ENCODE measurements at places on chromosomes 16 and 17.

DNA sequence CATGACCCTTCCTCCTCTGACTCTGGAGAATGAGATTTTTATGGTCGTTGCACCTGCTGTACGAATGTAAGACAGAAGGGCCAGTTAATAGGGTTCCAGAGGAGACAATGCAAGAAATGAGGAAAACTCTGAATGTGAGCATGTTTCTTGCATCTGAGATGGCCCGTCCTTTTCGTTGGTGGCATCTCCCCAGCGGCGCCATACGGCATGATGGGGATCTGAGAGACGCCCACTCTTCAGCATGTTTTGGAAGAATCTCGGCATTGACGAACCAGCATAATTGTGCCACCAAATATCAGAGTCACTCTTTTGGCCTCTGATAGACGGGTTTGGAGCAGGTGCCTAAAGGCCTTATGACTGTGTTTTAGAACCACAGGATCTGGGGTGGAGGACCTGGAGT, 126.5 kb upstream of the RCVRN start:
- DNase-seq: no peak

- DNase-seq: no peak
Measured at GRCh38 chr16:51049276-51049675, 101.8 kb downstream of the SALL1 start.

- no peak for DNase-seq
Measured at GRCh38 chr16:50841081-50841886, 99.4 kb downstream of the CYLD start.

DNA sequence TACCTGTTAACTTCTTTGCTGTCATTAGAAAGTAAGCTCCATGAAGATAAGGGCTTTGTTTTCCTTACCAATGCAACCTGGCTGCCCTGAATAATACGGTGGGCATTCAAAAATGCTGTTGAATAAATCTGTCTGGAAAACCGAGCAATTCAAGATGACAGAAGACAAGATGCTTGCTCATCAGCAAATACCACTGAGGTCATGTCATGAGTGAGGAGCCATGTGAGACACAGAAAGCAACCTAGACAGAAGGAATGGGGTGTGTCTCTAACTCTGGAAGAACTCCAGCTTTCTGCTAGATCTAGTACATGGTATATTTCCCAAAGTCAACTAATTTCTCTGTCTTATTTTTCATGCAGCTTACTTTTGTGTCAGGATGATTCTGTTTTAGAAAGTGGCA, 64.2 kb downstream of the STH start:
- DNase-seq: no peak

- DNase-seq: no peak
Measured at GRCh38 chr17:60139438-60140285, 10.1 kb upstream of the CA4 start.

GRCh38 chr16:86693033-86693432, 114.7 kb downstream of the FOXL1 start:
- no peak for DNase-seq

DNA sequence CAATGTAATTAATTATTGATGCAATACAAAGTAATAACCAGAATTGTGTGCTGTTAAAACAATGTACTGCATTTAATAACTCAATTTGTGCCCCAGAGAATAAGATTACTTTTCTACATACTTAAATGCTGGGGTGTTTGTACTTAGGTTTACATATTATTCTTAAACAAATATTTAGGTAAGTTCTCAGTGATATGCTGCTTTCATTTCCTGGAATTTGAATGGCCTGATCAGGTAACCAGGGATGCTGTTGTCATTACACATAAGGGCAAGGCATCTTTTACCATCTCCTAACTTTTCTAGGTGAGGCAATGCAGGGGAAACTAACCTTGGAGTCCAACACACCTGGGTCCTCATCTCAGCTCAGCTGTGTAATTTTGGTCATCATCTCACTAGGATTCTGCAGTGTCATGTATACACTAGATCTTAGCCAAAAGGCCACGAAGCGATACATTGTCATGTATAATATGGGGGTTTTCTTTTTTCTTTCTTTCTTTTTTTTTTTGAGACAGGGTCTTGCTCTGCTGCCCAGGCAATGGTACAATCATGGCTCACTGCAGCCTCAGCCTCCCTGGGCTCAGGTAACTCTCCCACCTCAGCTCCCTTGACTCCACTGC, 45.2 kb downstream of the MYO1D start:
- DNase-seq: no peak
